ENCODE measurements at places on chromosomes 5 and 9.

GRCh38 chr5:115785381-115786065, 30.9 kb downstream of the CDO1 start:
- no peak for DNase-seq

GRCh38 chr9:132577119-132577518, 5.3 kb upstream of the BARHL1 start:
- no peak for DNase-seq

DNA sequence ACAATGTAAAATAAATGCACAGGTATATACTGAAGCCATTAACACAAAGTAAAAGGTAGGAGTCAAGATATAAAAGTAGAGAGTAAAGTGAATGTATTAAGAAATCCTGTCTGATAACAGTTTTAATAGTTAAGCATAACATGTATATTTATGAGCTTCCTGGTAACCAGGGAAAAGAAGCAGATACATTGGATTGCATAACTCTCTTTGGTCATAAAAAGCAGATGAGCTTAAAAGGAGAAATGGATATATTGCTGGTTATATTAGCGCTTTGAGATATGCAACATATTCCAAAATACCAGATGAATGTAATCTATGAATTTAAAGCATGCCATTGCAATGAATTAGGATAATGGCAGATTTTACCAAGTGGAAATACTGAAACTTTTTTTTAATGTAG, 6.2 kb upstream of the TNFSF8 start:
- no peak for DNase-seq

- DNase-seq = no peak
These were observed 22.2 kb upstream of the RNU6ATAC start for GRCh38 chr9:134186471-134187109.

- no peak for DNase-seq
These were observed 118.4 kb upstream of the PRSS3 start for GRCh38 chr9:33676746-33677505.

- no peak for DNase-seq
These were observed 67.0 kb downstream of the ZNF366 start for GRCh38 chr5:72440207-72440638.

- no peak for DNase-seq
These were observed 628.2 kb upstream of the KLF4 start for GRCh38 chr9:108117795-108118194.

DNA sequence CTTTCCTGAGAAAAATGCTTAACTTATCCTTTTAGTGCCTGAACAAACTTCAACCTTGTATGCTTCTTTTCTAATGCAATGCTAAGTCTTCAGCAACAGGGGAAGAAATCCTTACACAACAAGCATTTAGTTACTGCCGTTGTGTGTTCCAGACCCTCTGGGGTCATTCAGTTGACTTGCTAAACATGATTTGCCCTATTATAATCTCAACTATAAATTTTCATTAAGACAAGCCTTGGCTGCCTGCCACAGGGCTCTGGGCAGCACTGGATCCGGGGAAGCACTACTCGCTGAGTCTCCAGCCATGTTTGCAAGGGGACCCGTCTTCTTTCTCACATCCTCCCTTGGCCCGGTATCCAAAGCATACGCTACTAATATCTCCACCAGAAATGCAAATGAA, 58.1 kb downstream of the PTCH1 start:
- DNase-seq = no peak

GRCh38 chr5:134579284-134579771, 53.3 kb downstream of the SAR1B start:
- no peak for DNase-seq

GRCh38 chr5:138028971-138029365, 3.9 kb downstream of the FAM13B start:
- no peak for DNase-seq

GRCh38 chr9:25226901-25227686, 451.1 kb downstream of the TUSC1 start:
- no peak for DNase-seq
